ENCODE measurements at places on chromosomes 16 and 17.

DNA sequence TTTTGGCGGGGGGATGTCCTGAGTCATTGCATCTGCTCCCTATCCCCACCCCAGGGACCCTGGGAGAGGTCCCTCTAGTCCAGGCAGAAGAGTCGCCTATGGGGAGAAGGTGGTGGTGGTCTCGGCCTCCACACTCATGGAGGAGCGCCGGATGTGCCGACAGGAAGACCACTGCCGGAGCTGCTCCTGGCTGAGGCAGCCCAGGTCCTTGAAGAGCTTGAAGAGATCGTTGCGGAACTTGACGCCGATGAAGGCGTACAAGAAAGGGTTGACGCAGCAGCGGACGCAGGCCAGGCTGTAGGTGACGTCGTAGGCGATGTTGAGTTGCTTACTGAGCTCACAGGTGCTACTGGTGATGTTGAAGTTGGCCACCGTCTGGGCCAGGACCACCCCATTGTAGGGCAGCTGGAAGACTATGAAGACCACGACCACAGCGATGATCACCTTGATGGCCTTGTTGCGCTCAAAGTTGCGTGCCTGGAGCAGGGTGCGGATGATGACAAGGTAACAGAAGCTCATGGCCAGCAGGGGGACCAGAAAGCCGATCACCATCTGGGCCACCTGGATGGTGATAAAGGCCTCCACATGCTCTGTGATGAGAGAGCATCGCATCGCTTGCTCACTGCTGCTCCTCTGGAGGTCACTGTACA is 10.5 kb downstream of the CCR7 start:
- no peak for DNase-seq

DNA sequence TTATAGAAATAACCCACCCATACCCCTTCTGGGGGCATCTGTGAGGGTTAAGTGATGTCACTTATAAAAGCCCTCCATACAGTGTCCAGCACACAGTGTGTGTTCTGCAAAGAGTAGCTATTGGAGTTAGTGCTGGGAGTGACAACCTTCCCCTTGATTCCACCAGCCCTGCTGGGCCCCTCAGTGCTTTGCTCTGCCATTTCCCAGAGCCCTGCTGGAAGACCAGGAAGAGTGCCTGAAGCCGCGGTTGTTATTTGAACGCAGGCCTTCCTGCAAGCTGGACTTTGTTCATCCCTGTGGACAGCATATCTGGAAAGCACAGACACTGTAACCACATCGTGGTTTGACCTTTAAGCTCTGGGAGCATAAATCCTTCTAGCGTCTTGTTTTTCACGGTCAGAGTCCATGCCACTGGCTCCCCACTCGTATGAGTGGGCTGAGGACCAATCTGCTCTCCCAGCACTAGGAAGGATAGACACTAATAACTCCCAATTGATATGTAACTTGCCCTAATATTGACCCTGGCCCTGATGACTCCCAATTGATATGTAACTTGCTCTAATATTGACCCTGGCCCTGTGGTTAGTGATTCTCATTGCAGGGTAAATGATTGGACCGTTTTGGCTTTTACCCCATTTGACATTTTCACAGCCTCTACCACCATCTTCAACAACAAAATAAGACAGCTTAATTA is 297.1 kb upstream of the MAF start:
- DNase-seq, result no peak

DNA sequence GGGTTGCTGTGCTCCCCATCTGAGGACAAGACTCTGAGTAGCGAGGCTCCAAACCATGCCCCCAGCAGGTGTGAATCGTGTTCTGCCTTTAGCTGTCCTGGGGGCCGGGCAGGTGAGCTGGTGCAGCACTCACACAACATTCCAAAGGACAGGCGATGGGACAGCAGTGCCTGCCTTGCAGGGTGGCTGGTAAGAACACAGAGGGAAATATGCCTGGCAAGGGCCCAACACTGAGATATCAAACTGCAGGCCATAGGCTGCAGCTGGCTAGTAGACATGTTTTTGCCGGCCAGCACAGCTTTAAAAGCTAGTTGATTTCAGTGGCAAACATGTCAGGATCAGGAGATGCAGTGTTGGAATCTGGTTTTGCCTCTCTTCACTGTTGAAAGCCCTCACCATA is 23.6 kb downstream of the CLEC16A start:
- no peak for DNase-seq

- no peak for DNase-seq
Observed at GRCh38 chr17:68993112-68993511, 37.9 kb upstream of the ABCA8 start.

DNA sequence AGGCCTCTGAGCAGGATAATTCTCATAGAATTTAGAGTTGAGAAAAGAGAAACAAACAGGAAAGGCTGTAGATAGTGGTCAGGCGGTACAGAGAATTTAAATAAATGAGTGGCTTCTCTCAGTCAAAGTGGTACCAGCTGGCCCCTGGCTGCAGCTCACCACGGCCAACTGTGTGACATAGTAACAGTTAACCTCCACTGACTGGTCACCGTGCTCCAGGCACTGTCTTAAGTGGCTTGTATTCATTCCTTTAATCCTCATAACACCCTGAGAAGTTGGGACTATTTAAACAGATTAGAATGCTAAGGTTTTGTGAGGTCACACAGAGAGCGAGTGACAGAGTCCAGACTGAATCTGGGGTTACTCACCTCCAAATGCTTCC is 108.9 kb downstream of the GNAO1 start:
- DNase-seq, result peak; percentile 77

DNA sequence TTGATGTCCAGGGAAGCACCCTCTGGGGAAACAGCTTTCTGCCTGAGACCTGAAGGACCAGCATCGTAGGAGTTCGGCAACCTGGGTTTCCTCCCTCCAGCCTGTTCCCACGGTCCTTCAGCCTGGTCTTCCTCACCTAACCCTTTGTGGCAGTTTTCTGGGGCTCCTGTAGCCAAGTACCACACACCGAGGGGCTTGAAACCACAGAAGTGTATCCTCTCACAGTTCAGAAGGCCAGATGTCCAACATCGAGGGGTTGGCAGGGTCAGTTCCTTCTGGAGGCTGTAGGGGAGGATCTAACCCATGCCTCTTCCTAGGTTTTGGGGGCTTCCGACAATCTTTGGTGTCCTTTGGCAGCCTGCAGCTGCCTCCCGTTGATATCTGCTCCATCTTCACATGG is 381.0 kb upstream of the TNRC6C start:
- DNase-seq, result no peak

- DNase-seq, result no peak
Observed at GRCh38 chr17:19313746-19314651, 48.5 kb downstream of the B9D1 start.

- no peak for DNase-seq
Observed at GRCh38 chr16:165539-166374, at the start of gene HBM. Gene HBM (plus strand): TSS chr16:165978. CDS start chr16:165998, 20 bp downstream.

DNA sequence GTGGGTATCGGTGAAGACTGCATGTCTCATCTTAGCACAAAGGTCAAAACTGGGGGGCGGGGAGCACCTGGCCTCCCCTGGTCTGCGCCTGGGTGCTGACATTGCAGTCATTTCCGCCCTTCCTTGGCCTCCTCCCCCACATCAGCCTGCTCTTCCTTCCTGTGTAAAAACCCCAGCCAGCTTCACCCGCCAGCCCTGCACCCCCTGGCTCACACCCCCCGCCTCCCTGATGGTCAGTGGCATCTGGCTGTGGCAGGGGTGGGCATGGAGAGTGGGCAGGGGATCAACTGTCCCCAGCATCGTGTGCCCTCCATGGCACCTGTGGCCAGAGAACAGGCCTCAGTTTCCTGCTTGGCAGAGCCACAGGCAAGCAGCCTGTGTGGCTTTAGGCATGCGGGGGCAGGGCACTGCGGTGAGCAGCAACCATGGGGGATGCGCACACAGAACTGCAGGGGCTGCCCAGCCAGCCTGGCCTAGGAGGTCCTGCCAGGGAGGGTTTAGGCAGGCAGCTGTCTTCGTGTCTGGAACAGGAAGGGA is 26.5 kb upstream of the LASP1NB start:
- DNase-seq, result no peak

- no peak for DNase-seq
Observed at GRCh38 chr17:41301916-41302901, at the start of gene KRTAP29-1. Gene KRTAP29-1 (minus strand): TSS chr17:41302851. CDS start chr17:41302851, 0 bp downstream.

GRCh38 chr16:73000020-73000906 is 47.7 kb downstream of the ZFHX3 start:
- no peak for DNase-seq

DNA sequence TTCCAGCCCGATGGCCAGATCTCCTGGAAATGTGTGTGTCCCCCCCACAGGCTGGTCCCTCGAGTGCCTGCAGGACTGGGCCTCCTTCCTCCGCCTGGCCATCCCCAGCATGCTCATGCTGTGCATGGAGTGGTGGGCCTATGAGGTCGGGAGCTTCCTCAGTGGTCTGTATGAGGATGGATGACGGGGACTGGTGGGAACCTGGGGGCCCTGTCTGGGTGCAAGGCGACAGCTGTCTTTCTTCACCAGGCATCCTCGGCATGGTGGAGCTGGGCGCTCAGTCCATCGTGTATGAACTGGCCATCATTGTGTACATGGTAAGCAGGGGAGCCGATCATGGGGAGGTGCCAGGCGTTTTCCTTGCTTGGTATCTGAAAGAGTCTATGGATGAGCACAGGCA is 22.1 kb downstream of the SLC47A1 start:
- no peak for DNase-seq

GRCh38 chr16:88415713-88416323 is 33.1 kb downstream of the ZNF469 start:
- DNase-seq, result no peak

- DNase-seq, result no peak
Observed at GRCh38 chr16:11992008-11992584, 15.6 kb downstream of the SNX29 start.

- no peak for DNase-seq
Observed at GRCh38 chr16:72241930-72242329, 70.0 kb upstream of the PMFBP1 start.

DNA sequence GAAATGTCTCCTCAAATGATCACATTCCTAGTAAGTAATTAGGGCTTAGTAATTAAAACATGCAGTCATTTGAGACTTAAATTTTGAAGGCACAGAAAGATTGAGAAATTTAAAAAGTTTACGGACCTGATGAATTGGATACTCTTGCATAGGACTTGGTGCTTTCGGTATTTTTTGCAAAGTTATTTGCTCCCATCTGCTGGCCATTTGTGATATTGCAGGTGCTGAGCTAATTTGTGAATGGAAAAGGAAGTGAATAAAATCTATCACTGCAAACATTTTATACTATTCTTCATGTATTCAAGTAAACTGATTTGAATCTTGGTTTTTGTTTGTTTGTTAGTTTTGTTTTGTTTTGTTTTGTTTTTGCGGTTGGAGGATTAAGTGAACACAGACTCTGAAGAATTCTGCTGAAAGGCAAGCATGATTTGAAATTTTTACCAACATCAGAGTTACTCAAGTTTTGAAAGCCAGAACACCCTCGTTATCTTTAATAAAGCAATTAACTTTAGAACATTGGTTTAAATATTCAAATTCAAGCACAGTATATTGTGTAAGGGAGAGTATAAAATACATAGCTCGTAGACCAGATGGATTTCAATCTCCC is 689.5 kb upstream of the RBFOX1 start:
- DNase-seq, result no peak

- no peak for DNase-seq
Observed at GRCh38 chr16:51159865-51160264, 8.8 kb upstream of the SALL1 start.

- DNase-seq, result no peak
Observed at GRCh38 chr17:17552351-17553216, 38.9 kb downstream of the PEMT start.

- no peak for DNase-seq
Observed at GRCh38 chr17:75614006-75614405, 19.2 kb upstream of the SMIM5 start.

DNA sequence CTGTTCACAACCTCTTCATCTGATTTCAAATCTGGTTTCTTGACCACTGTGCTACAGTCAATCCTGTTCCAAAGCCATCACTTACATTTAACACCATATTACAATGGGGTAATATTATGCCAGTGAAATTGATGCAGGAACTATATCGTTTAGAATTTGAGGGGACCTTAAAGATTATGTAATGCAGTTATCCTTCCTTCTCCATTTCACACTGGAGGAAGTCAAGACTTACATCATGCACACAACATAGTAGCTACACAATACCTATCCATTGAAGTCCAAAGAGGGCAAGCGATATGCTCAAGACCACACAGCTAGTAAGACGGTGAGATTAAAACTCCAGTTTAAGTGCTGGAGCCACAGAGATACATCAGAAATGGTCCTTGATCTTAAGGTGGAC is 16.8 kb downstream of the NOG start:
- no peak for DNase-seq

- no peak for DNase-seq
Observed at GRCh38 chr16:84511180-84511800, 6.8 kb upstream of the MEAK7 start.

GRCh38 chr16:64280317-64280716 is 841.5 kb downstream of the CDH11 start:
- no peak for DNase-seq

DNA sequence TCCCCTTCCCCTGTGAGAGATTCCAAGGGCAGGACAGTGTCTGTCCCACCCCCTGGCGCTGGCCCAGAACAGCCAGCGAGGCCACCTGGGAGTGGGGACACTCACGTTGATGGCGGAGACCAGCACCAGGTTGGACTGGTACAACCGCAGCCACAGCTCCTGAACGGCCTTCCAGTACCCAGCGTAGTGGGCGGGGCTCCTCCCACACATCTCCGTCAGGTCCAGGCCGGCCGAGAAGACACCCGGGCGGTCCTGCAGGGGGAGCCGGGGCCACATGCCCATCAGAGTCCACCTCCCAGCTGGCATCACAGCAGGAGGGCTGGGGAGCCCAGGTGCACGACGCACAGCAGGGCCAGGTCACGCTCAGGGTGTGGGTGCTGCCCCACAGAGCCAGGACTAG is 7.1 kb downstream of the ECI1 start:
- DNase-seq, result no peak

- DNase-seq, result no peak
Observed at GRCh38 chr17:9938764-9939163, 33.7 kb upstream of the RCVRN start.

GRCh38 chr17:4806456-4806776 is 536 bp upstream of the PLD2 start:
- DNase-seq, result no peak

- DNase-seq, result no peak
Observed at GRCh38 chr16:28915181-28915580, 9.9 kb downstream of the RABEP2 start.

- no peak for DNase-seq
Observed at GRCh38 chr17:73969956-73970355, 233.5 kb upstream of the RPL38 start.

DNA sequence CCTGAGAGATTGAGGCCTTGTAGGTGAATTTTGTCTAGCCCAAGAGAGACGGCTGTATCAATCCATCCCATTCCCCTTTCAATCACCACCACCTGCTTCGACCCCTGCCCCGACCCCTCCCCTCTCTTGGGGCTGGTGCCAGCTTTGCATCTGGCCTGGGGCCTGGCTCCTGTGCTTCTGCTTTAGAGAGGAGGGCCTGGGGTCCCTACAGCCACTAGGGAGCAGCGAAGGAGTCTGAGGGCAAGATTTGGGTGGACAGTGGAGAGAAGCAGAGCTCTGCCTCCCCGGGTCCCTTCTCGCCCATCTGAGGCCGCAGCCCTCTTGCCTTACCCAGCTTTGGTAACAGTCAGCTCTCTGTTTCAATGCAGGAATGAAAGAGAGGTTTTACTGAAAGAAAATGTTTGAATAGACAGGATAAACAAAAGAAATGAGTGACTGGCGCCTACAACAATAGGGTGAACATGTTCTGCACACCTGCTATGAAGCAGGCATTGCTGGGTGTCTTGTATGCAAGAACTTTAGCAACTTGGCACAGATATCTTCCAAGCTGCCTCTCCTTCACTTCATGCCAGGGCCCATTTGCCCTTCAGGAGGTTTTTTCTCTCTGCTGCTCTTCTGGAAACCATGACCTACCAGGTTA is 57.4 kb downstream of the SLC47A1 start:
- DNase-seq, result no peak
